SK-N-SH (cell line): ENCODE measurements at places on chromosomes 3 and 15. TPM values are rescaled to one million over a fixed set of nuclear protein-coding genes. Genes with fewer than 3 reads are reported as not detected.

- no peak for DNase-seq
- H3K4me1 ChIP-seq = peaks cover 3% of the 10 kb centered on the region; the same call in 1 of the 2 replicates
Measured at GRCh38 chr15:87939848-87940457, 316.6 kb downstream of the NTRK3 start.

GRCh38 chr3:9331171-9331570 lies 31.7 kb upstream of the THUMPD3 start:
- H3K36me3 ChIP-seq = peaks cover 9% of the 10 kb centered on the region
- DNase-seq = no peak
- H3K27me3 ChIP-seq = no peaks in the 10 kb centered on the region
- H3K27ac ChIP-seq = no peak overlapping the region
- no peaks in the 10 kb centered on the region for H3K4me1 ChIP-seq

DNA sequence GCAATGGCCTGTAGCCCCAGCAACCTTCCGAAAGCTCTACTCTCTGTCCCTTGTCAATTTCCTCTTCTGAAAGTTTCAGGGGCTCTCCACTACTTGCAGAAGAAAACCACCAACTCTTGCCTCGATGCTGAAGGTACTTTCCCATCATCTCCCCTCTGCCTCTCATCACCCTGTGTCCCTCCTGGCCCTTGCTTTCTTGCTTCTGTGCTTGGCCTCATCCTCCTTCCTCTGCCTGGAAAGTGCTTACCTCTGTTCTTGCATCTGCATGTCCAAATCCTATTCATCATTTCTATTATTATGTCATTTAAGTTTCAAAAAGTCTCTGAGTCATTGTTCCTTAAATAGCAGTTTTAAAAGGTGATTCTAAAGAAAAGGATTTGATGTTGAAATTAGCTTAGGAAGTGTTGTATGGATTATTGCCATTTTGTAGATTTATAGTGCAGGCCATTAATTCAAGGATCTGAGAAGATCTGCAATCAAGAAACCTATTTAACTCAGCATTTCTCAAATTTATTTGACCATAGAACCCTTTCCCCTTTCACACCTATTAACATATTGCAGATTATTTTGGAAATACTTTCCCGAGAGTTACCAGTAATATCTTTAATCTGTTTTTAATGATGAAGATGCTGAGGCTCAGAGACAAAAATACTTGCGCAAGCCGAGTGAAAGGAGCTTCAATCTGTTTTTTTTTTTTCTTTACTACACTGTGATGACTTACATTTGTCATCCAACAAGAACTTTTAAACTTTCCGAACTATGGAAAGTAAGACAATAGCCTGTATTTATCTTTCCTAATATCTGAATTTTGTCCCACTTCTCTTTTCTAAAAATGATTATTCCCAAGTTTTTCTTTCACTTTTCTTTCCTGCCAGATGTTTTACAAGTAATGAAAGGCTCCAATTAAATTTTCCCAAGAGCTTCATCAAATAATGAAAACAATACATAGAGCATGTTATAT lies 22.3 kb upstream of the CFAP161 start:
- peaks cover 5% of the 10 kb centered on the region; the same call in 1 of the 2 replicates for H3K27me3 ChIP-seq
- no peaks in the 10 kb centered on the region; the same call in 1 of the 2 replicates for H3K4me1 ChIP-seq
- no peaks in the 10 kb centered on the region for H3K36me3 ChIP-seq

GRCh38 chr3:78726545-78726944 lies 1041.3 kb downstream of the ROBO1 start:
- H3K36me3 ChIP-seq = no peaks in the 10 kb centered on the region
- no peak for DNase-seq
- no peaks in the 10 kb centered on the region for H3K27me3 ChIP-seq
- peaks cover 21% of the 10 kb centered on the region; the same call in 1 of the 2 replicates for H3K4me1 ChIP-seq
- no peak overlapping the region for H3K4me3 ChIP-seq

DNA sequence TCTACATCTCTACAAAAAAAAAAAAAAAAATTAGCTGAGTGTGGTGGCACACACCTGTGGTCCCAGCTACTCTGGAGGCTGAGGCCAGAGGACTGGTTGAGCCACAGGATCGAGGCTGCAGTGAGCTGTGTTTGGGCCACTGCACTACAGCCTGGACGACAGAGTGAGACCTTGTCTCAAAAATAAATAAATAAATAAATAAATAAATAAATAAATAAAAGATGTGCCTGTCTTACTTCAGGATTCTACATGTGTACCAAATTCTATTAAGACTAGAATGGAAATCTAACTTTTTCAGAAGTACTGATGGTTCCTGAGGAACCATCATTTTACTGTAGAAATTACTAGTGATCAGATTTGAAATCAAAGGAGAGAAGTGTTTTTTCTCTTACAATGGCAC lies 51.9 kb downstream of the TTBK2 start:
- no peaks in the 10 kb centered on the region for H3K4me1 ChIP-seq
- peaks cover 3% of the 10 kb centered on the region for H3K36me3 ChIP-seq
- H3K27ac ChIP-seq = no peak overlapping the region
- no peak for DNase-seq

- H3K4me1 ChIP-seq = peaks cover 66% of the 10 kb centered on the region
- peak within 1 kb of the TSS; percentile 86 for H3K4me3 ChIP-seq
- peak; percentile 73 for DNase-seq
- H3K27ac ChIP-seq = peak within 1 kb of the TSS; percentile 67
Measured at GRCh38 chr3:16513141-16514020, at the start of gene RFTN1. TSS of gene RFTN1 (minus strand) at chr3:16513699. CDS start at chr3:16493869, 19,830 bp downstream.

DNA sequence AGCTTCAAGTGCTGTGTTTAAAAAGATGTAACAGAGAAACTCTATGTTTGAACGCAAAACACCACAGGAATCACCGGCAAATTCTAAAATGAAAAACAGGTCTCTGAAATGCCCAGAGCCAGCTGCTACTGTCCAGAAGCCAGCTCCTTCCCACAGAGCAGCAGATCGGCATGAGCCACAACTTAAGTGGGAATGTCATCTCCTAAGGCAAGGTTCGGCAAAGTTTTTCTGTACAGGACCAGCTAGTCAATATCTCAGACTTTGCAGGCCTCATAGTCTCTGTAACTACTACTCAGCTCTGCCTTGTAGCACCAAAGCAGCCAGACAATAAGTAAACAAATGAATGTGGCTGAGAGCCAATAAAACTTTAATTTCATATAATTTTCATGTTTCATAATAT lies 4.9 kb downstream of the PLOD2 start:
- DNase-seq = no peak
- H3K27ac ChIP-seq = no peak overlapping the region
- H3K4me1 ChIP-seq = no peaks in the 10 kb centered on the region
- peaks cover 26% of the 10 kb centered on the region; the same call in 1 of the 2 replicates for H3K27me3 ChIP-seq
- H3K36me3 ChIP-seq = no peaks in the 10 kb centered on the region

Gene IGSF11
- 0.07 and 0.08 TPM in 2 replicates for polyA plus RNA-seq
